H9 (cell line): ENCODE measurements at places on chromosomes 11 and 22. TPM values are rescaled to one million over a fixed set of nuclear protein-coding genes. Genes with fewer than 3 reads are reported as not detected.

The OR51B4 gene
- total RNA-seq = not detected in 2 replicates

- DNase-seq = no peak
Observed at GRCh38 chr11:85595285-85595884, 31.8 kb downstream of the DLG2 start.

The SYVN1 gene
- total RNA-seq = 31.3 and 31.6 TPM in 2 replicates

GRCh38 chr11:18707811-18708340 is 9.3 kb downstream of the TMEM86A start:
- DNase-seq = no peak

The SMCO4 gene
- total RNA-seq = 35.6 and 41.1 TPM in 2 replicates

The OR5A2 gene
- not detected in 2 replicates for total RNA-seq

- no peak for DNase-seq
Observed at GRCh38 chr22:45521178-45521577, 18.5 kb downstream of the FBLN1 start.

DNA sequence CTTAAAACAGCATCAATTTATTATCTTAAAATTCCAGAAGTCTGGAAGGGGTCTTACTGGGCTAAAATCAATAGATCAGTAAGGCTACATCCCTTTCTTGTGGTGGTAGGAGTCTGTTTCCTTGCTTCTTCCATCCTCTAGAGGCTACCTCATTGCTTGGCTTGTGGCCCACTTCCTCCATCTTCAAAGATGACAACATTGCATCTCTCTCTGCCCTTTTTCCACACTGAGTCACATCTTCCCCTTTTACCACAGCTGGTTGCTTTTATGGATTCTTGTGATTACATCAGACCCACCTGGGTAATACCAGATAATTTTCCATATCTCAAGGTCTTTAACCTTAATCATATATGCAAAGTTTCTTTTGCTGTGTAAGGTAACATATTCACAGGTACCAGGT is 60.9 kb downstream of the GRIA4 start:
- no peak for DNase-seq

DNA sequence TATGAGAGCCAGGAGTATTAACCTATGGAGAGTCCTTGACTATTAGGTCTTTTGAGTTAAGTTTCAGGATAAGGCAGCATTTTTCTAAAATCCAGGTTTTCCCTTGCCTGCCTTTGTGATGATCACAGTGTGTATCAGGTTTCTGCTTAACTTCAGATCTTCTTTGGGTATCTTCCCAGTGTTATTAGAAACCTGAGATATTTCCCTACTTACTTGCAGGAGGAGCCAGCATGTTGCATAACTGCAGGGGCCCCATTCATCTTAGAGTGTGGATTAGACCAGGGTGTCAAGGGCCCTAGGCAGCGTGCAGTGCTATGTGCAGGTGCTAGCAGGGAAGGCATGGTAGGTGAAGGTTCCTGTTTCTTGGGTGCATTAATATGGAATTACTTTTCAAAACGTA is 69.5 kb downstream of the ZNRF3 start:
- no peak for DNase-seq

DNA sequence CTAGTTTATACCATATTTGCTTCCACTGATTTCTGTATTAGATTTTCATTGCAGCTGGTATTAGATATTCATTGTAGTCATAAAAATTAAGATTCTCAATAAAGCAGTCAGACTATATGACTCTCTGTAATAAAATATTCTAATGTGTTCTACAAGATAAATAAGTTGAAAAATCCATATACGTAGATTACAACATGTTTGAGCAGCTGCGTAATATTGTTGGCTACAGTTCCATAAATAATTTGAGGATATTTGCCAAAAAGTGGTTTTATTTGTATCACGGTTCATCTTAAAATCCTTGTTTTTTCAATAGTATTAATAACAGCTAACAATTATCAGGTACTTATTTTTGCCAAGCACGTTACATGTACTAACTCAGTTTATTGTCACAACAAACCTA is 668.6 kb upstream of the CCDC90B start:
- no peak for DNase-seq

DNA sequence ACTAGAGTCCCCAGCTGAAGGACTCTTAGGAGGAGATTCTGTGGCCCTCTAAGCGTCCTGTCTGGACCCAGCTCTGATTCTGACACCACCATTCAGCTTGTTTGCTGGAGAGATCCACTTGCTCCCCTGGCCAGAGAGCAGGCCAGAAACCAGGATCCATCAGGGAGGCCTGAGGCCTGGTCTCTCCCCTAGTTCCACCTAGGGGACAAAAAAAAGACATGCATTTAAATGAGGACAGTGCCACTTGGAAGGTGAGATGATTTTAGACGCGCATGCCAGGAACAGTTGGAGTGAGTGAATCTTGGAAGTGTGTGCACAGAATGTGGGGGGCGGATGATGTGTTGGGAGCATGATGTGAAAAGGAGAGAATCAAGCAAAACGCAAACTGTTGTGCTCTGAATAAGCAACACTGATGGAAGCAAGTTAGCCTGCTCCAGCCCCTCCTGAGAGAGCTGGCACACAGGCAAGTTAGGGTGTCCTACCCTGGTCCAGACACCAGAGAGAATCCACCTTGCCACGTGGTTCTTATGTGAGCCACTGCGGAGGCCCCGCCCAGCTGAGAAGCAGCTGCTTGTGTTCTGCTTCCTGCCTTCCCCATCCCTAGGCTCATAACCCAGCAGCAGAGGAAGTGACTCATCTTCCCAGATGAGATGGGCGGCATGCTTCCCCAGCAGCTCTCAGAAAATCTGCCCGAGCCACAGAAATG is 8.0 kb upstream of the SLCO2B1 start:
- DNase-seq = peak; percentile 83

The SERGEF gene
- 29.5 and 31.4 TPM in 2 replicates for total RNA-seq

The PVALB gene
- 2.7 and 3.0 TPM in 2 replicates for total RNA-seq

- peak; percentile 97 for DNase-seq
Observed at GRCh38 chr11:68257477-68258362, 14.1 kb downstream of the C11orf24 start.

The SNX32 gene
- total RNA-seq = 0.88 and 1.2 TPM in 2 replicates

GRCh38 chr11:71999362-71999761 is 653 bp downstream of the IL18BP start:
- DNase-seq = no peak

GRCh38 chr11:121452609-121453150 is at the start of gene SORL1-AS1:
Gene SORL1-AS1, minus strand, starts transcription at chr11:121452967.
- DNase-seq = no peak

GRCh38 chr11:61593151-61593550 is 12.3 kb upstream of the SYT7 start:
- no peak for DNase-seq

DNA sequence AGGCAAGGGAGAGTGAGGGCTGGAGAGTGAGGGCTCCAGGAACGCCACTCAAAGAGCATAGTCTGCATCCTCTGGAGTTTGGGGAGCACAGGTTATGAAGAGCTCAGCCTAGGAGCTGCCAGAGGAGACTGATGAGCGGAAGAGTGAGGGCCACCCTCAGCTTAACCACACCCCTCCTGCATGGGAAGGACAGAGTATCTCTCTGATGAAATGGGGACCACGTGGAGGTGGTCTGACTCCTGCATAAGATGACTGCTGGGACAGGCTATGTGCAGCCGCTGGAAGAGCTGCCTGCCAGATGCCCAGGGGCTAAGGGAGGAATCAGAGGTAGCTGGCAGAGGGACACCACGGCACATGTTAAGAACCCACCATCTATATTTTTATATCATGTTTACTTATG is 162.9 kb upstream of the POU2AF2 start:
- no peak for DNase-seq

DNA sequence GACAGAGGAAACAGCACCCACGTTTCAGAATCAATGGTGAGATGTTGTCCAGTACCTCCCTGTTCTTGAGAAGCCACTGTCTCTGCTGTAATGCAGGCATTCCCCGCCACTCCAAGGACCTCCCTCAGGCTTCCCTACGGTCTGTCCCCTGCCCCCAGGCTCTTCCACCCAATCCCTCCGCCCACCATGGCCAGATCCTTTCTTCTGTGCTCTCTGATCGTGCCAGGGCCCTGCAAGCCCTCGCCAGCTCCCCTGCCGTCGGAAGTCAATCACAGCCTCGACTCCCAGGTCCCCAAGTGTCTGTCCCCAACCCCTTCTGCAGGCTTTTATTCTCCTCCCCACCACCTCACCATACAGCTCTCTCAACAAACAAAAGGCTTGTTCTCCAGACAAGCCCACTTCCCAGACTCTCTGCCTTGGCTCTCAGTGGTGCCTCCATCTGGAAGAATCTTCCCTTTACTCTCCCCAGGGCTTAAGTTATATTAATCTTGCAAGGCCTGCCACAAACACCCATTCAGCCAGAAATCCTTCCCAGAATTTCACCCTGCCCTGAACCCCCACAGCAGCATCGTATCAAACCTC is 13.7 kb downstream of the SCN4B start:
- DNase-seq = no peak

GRCh38 chr11:111402411-111402810 is 23.3 kb upstream of the POU2AF1 start:
- no peak for DNase-seq
